ENCODE measurements at places on chromosomes 2 and 18. TPM values are rescaled to one million over a fixed set of nuclear protein-coding genes. Genes with fewer than 3 reads are reported as not detected.

Gene ACMSD
- not detected for total RNA-seq

Gene C2orf78
- total RNA-seq = not detected

Gene RESP18
- total RNA-seq = not detected

Gene CHRND
- total RNA-seq = not detected

Gene COPS8
- total RNA-seq = 139 TPM

GRCh38 chr2:39623917-39624316, 41.8 kb upstream of the TMEM178A start:
- DNase-seq = no peak

GRCh38 chr18:57107140-57107832, 39.6 kb upstream of the BOD1L2 start:
- no peak for DNase-seq

DNA sequence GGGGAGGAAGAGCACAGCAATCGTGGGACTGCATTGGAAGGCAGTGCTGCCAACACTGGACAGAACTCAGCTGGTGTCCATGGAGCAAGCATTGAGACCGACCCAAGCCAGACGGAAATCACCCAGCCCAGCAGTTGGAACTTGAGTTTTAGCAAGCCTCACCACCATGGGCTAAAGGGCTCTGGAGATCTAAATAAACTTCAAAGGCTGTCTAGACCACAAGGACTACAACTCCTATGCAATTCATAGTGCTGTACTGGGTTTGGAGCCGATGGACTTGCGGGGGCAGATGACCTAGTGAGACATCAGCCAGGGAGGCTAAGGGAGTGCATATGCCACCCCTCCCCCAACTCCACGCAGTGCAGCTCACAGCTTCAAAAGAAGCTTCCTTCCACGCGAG, 243.6 kb upstream of the SLC39A10 start:
- DNase-seq = no peak

- no peak for DNase-seq
Observed at GRCh38 chr2:18545384-18545783, 15.1 kb downstream of the RDH14 start.

- DNase-seq = peak; percentile 20
Observed at GRCh38 chr2:217784996-217785543, 217.7 kb downstream of the TNS1 start.

DNA sequence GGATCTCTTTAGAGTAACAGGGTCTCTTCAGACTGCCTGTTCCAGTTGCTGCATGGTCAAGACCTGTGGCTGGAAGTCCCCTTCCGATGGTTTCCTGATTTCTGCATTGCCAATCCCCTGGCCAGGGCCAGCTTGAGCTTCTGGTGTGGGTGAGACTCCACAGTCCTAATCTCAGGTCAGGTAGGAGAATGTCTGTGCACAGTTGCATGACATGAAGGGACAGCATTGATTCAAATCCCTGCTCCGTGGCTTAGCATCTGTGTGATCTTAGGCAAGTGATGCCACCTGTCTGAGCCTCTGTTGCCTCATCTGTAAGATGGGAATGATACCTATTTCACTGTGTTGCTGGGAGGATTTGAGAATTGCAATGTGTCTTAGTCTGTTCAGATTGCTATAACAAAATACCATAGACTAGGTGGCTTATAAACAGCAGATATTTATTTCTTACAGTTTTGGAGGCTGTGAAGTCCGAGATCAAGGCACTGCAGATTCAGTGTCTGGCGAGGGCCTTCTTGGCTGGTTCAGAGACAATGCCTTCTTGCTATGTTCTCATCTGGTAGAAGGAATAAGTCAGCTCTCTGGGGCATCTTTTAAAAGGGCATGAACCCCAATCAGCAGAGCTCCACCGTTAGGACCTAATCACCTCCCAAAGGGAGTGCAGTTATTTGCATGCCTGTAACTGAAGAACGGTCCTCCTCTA, 66.2 kb downstream of the ATOH8 start:
- DNase-seq = no peak

GRCh38 chr2:9091811-9092210, 88.3 kb upstream of the MBOAT2 start:
- no peak for DNase-seq

DNA sequence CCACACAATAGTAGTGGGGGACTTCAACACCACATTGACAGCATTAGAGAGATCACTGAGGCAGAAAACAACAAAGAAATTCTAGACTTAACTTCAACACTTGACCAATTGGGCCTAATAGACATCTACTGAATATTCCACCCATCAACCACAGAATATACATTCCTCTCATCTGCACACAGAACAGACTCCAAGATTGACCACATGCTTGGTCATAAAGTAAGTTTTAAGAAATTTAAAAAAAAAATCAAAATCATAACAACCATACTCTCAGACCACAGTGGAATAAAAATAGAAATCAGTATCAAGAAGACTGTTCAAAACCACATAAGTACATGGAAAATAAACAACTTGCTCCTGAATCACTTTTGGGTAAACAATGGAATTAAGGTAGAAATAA, 9.0 kb upstream of the FLACC1 start:
- no peak for DNase-seq
